ENCODE measurements at places on chromosomes 5 and 9.

DNA sequence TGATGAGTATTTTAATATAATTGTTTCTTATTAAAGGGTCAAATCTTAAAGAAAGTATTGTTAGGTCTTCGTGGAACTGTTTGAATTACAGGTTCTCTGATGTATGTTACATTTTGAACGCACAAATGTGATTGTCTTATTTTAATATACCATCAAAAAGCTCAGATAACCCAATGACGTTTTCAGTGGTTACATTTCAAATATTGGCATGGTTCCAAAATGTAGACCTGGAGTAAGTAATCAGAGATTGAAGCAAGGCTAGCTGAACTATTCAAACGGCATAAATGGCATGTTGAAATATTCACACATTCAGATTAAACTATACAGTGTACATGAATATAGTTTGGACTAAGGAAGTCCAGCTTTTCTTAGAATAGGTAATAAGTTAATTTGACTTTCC lies 281.7 kb upstream of the EFNA5 start:
- no peak for DNase-seq

- peak; percentile 31 for DNase-seq
Measured at GRCh38 chr5:171999877-172000276, 6.6 kb downstream of the FBXW11 start.

DNA sequence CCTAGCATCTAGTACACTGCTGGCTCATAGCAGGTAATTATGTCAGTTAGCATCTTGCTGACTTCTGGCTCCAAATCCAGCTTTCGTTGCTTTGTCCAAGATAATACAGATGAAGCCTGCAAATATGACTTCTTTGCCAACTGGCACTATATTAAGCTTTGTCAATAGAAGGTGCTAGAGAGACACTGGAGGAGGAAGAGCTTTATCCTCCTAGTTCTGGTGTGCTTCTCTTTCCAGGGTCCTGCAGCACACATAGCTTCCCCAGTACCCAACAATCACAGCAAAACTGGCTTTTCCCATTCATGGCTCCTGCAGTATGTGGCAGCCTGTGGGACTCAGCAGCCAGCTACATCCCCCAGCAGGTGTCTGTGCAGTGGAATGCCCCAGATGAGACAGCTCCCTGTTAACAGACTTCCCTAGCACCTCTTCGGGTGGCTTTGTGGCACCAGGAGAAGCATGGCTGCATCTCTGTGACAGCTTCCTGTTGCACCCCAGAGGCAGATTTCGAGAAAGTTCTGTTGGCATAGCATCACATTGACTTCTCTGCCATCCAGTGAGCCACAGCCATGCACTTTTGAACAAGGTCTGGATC lies 147.8 kb downstream of the OXCT1 start:
- peak; percentile 3 for DNase-seq

GRCh38 chr5:145495196-145495595 lies 339.9 kb downstream of the PRELID2 start:
- no peak for DNase-seq

DNA sequence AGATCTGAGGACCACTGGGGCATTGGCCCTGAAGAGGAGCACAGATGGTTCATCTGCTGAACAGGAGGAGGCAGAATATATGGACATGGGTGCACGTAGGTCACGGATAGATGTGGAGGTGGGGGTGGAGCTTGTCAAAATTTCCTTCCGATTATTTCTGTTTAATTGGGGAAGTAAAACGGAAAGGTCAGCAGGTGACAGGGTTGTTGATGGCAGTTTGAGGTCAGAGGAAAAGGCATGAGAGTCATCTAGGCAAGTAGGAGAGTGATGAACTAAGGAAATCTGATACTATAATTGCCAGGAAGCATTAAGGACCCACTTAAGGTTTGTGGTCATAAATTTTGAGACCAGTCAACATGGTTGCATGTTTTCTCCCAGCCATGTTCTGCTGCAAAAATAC lies 8.4 kb upstream of the FAM81B start:
- DNase-seq = peak; percentile 38

DNA sequence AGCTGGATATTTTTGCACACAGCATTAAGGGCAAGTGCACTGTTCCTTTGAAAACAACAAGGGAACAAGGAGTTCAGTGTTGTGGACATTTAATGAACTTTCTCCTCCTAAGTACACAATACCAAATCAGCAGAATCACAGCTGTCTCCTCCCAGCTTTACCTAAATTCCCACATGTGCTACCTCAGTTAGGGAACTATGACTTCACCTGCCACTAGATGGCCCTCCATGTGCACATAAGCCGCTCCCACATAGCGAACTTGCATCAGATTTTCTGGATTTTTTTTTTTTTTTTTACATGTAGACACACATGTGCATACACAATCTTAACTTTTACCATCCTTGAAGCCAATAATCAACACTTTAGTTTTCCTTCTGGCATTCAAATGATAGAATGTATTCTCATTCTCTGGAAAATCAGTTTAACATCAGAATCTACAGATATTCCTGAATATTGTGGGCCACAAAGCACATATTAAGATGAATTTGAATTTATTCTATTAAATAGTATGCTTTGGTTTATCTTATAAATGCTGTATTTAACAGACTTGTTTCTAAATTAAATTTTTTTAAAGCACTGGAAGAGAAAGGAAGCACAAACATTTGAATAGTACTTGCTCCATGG lies 123.6 kb downstream of the PALM2AKAP2 start:
- DNase-seq = peak; percentile 64

DNA sequence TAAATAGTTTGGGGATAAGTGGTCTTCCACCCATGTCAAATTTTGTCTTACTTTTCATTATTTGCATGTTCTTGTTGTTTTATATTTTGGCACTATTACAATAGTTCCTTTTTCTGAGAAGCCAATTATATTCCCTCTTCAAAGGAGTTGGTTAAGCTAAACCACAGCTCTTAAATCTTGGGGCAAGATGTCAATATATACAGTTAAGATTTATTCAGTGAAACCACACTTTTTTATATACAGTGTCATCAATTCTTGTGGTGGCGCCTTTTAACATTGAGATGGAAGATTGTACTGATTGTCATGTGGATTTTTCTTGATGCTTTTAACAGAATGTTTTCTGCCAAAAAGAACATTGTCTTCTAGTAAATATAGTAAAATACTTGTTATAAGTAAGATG lies 104.1 kb downstream of the MTREX start:
- DNase-seq = peak; percentile 89

- DNase-seq = no peak
Measured at GRCh38 chr5:32130865-32131264, 43.3 kb downstream of the GOLPH3 start.

DNA sequence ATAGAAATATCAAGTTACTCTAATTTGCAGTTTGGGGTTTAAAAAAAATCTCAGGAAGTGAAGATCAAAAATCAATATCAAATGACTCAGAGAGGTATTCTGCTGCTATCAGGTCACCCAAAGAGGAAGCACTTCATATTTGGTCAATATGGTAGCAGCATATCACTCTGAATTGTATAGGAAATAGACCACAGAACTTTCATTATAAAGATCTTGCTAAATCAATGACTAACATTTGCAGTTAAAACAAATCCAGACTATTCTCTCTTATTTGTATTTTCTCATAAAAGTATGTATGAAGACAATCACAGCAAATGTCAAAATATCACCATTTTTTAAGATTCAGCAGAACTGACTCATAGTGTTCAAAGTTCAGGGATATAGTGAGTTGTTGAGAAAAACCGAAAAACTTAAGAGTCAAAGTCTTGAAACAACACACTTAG lies 105.8 kb upstream of the PCSK1 start:
- peak; percentile 42 for DNase-seq

DNA sequence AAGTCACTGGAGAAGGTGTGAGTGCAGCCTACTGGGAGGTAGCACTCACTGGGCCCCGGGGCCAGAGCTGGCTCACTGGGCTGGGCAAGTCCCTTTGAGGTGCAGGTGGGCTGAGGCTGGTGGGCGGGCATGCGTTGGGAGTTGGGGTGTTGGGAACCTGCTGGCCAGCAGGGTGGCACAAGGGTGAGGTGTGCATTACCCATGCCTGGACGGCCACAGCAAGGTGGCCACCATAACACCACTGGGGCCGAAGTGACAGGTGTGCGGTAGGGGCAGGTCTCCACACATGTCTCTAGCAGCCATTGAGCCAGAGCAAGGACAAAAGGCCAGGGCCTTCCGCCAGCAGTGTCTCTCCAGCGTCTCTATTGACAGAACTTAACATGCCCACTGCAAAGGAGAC lies 22.6 kb downstream of the PRRT1B start:
- DNase-seq = no peak

- no peak for DNase-seq
Measured at GRCh38 chr5:174917976-174918554, 193.7 kb downstream of the MSX2 start.

- no peak for DNase-seq
Measured at GRCh38 chr9:14650596-14650995, 42.6 kb downstream of the ZDHHC21 start.

DNA sequence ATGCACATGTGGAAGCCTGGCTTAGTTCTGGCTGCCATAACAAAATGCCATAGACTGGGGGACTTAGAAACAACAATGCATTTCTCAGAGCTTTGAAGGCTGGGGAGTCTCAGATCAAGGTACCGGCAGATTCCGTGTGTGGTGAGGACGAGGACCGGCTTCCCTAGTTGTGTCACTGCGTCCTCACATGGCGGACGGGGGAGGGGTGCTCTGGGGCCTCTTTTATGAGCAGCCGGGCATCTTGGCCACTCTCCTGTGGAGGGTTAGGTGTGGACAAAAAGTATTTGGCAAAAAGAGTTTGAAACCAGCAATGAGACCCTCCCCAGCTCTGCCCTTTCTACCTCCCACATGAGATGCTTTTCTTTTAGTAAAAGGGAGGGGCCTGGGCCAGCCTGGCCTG lies 118.5 kb upstream of the LPCAT1 start:
- no peak for DNase-seq

- DNase-seq = peak; percentile 88
Measured at GRCh38 chr5:53291528-53291927, 182.0 kb upstream of the MOCS2 start.

DNA sequence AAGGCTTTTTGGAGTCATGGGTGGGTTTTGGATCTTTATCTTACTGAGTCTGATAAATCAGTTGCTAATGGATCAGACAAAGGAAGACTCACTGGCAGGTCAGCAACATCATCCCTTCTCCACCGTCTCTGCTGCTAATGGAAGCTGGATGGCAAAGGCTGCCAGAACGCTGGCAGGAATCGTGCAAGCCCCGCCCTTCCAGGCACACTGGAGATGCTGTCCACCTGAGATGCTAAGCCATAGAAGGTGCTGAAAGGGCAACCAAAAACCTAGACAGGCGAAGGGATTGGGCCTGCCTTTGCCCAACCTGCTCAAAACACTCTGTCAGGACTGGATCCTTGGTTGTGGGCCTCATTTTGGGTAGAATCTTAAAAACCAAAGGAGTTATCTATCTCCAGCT lies 139.5 kb upstream of the FSTL4 start:
- no peak for DNase-seq

DNA sequence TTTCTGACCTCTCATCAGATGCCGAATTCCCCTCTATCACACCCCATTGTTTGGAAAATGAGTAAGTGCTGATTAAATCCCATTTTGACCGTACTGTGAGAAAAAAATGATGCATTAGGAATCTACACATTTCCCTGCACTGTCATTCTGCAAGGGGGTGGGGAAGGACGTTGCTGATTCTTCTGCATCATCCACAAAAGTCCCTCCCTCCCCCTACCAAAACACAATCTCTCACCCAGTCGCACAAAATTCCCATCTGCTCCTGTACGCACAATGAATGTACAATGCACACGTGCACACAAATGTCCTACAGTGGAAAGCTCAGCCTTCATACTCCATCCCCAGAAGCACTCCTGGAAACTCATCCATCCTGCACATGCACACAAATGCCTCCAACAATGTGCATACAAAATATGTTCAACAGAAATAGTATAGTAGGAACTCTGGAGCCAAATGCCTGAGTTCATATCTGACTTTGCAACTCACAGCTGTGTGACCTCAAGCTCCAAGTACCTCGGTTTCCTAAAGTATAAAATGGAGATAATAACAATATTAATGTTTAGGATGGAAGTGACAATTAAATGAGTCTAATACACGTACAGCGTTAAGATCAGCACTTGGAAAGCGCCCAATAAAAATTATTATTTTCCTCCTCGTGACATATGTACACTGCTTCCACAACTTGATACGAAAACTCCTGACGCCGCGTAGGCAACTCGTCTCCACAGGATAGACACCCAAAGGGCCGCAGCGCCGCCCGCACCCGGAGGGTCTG lies 809 bp downstream of the TNIP1 start:
- DNase-seq = no peak

DNA sequence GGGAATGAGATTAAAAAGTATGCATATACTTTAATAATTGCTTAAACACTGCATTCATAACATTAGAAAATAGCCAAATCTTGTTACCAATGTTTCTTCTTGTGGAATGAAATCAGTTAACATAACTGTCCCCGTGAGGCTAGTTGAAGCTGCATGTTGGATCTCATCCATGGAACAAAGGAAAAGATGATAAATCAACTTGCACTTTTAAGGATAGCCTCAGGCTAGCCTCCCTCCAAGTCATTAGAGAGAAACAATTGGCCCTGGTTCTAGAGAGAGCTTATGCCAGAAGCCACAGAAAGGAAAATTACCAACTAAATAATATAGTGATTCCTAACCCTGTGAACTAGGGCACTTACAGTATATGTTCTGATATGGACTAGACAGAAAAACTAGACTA lies 66.9 kb downstream of the GRIN3A start:
- no peak for DNase-seq

DNA sequence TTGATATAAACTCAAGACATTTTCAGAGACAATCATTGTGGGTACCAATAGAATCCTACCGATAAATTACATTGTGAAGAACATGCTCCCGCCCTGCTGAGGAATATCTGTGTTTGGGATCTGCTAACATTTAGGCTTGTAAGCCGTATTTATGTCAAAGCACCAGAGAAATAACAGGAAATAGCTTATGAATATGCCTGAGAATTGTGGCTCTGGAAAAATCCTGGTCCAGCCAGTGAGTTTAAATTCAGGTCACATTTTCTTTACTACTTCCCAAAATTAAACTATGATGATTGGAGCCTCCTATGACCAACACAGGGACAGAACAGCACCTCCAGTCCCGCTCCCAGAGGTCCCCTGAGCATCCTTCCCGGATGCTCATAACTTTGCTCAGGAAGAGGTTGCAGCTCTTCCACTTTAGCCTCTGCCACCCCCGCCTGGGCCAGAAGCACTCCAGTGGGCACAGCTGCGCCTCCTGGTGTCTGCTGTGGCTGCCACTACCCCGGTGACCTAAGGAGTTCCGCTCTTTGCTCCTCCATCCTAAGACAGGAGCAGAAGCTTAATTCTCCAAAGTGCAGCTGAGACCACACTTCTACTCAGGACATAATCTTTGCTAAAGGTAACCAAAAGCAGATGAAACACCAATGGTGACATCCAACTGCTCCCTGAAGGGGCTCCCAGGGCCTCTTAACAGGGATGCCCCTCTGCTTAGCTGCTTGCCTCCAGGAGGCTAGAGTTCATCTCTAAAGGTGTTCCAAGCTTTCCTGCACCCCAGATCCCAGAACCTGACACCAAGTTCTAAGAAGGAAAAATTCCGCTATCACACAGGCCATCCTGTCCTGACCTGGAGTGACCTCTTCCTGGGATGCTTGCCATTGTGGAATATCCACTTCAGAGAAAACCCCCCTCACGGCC lies 58.8 kb downstream of the SLC1A1 start:
- DNase-seq = no peak
